ENCODE measurements at places on chromosomes 16 and 17.

- peak; percentile 97 for DNase-seq
These were observed 8.2 kb upstream of the COL1A1 start for GRCh38 chr17:50209472-50210239.

GRCh38 chr17:34487626-34488025 is 91.8 kb upstream of the TMEM132E start:
- DNase-seq = no peak

DNA sequence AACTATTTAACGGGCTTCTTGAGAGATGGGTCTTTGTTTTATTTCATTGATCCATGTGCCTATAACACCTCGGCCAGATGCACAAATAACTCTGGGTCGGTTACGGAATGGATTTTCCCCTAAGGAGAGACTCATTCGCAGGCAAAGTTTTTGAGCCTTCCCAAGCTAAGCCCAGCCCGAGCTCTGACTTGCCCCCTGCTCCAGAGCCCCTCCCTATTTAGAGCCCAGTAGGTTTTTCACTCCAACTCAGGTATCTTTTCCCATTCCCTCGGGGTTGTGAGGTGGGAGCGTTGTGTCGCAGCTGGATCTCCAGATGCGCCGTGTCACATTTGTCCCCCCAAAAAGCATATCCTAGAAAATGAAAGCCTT is 812 bp upstream of the MYOCD start:
- no peak for DNase-seq

- DNase-seq = no peak
These were observed 391.4 kb upstream of the MAF start for GRCh38 chr16:79991969-79992368.

- no peak for DNase-seq
These were observed 40.4 kb downstream of the AATF start for GRCh38 chr17:36989173-36989572.

GRCh38 chr17:76011951-76012350 is 11.3 kb downstream of the CDK3 start:
- DNase-seq = no peak

DNA sequence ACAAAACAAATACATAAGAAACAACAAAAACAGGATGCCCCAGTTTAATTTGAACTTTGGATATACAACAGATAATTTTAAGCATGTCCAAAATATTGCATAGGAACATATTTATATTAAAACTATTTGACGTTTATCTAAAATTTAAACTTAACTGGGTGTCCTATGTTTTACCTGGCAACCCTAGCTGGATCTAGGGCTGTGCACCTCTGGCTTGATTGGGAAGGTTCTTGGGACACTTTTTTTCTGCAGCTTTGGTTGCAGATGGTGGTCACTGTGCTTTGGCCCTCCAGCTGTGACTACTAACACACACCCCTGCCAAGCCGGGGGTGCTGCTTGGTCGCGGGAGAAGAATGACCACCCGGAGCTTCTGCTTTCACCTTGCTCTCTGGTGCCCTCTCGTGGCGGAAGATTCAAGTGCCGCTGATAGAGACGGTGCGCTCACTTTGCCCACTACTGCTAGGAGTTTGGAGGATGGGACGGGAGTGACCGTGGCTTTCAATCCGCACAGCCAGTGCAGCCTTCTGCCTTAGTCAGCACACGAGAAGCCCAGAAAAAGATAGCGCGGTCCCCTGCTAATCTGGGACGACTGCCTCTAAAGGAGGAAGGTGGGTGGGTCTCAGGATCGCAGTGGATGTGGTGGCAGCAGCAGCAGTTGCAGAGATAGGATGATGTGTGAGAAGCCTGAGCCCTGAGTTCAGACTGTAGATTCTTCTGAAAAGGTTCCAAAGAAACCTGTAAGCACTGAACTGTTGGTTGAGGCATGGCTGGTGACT is 6.7 kb downstream of the SPACA3 start:
- peak; percentile 85 for DNase-seq

DNA sequence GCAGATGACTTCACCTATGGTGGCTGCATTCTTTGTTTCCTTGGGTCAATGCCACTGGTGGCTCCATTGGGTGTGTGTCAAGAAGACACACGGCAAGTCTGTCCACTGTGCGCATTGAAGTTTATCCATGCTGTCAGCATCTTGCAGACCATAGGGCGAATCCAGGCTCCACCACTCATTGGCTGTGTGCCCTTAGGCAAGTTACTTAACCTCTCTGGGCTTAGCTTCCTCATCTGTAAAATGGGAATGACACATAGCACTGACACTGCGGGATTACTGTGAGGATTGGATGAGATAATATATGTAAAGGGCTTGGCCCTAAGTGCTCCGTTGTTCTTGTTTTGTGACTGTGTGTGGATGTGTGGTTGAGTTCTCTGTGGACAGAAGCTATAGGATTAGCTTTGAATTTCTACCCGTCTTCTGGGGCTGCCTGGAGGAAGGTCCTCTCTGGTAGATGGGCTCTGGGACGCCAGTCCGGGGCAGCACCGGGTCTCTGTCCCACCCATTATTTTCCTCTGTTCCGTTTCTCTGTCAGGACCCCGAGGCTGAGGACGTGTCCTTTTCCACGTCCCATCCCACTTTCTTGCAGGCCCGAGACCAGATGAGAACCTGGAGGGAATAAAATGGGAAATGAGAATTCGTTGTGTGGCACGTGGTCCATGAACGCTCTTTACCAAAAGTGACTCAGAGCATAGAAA is 178.4 kb downstream of the IRF8 start:
- DNase-seq = peak; percentile 47

GRCh38 chr16:1067629-1068028 is 4.9 kb upstream of the SSTR5 start:
- DNase-seq = no peak

- DNase-seq = no peak
These were observed 26.0 kb upstream of the NUDT16L1 start for GRCh38 chr16:4667203-4667963.

- no peak for DNase-seq
These were observed 38.7 kb downstream of the ABCC6 start for GRCh38 chr16:16184594-16184993.

GRCh38 chr16:57878586-57878985 is 76.3 kb upstream of the KIFC3 start:
- no peak for DNase-seq

DNA sequence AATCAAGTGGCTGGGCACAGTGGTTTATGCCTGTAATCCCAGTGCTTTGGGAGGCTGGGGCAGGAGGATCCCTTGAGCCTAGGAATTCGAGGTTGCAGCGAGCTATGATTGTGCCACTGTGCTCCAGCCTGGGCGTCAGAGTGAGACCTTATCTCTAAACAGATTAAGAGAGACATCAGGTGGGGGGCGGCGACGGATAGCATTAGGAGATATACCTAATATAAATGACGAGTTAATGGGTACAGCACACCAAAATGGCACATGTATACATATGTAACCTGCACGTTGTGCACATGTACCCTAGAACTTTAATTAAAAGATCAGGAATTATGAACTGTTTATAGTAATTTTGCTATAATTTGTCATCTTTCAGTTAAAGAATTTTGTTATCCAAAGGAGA is 10.3 kb downstream of the RAD51C start:
- DNase-seq = no peak

DNA sequence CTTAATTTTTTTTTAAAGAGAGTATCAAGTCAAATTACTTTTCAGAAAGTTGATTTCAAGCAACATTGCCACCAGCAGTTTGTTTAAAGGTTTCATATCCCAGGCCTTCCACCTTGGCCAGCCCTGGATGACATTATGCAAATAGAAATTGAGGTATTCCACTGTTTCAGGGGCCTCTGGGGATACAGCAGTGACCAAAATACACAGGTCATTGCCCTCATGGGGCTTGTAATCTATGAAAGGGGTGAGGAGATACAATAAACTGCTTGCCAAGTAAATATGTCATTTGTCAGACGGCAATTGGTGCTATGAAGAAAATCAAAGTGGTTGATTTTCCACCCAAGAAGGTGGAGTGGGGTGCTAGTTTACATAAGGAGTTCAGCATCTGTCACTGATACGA is 37.8 kb upstream of the TMC5 start:
- no peak for DNase-seq

DNA sequence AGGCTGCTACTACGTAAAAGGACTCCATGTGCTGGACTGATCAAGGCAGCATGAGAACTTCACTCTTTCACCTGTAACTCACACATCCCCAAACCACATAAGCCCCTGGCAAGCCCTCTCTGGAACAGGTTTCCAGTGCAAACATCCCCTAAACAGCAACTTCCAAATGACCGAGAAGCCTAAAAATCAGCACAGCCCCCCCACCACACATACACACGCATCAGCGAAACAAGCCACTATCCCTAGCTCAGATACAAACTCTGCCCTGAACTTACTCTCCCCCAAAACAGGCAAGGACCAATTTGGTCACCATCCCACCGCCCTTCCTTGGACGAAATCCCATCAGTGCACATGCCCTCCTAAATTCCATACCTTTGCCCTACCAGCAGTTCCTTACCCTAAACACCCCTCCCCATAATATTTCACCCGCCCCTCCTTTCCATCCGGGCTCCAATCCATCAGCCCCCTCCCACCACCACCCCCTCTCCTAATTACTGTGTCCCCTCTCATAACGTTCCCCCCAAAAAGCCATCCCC is 735 bp downstream of the LSM12 start:
- no peak for DNase-seq

DNA sequence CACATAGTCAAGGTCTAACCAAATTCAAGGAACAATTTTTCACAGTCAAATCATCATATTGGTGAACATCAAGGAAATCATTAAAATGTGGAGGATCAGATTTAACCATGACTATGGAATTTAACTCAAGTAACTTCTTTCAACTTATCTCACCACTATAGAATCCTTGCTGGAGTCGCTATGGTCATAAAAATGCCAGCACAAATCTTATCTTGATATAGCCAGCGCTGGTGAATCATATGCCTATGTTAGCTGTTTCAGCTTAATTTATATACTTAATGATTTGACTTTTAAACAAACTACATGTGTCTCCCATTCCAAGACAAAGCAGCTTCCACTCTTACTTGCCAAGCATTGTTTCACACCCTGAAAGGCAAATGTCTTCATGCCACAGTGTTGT is 416.4 kb downstream of the CDH11 start:
- no peak for DNase-seq

DNA sequence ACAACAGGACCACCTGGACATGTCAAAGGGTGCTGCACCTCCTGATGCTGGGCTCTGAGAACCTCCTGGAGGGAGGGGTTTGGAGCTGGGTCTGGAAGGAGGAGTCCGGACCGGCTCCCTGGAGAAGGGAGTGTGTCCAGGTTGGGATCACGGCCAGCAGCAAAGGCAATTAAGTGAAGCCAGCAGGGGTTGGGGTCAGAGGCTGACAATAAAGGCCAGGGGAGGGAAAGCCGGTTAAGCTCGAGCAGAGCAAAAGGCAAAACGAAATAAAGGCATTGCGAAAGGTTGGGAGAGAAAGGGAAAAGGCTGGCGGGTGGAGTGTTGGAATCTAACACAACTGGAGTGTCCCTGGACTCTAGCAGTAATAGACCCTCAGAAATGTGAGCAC is 992 bp upstream of the CACNG4 start:
- no peak for DNase-seq

GRCh38 chr17:58722696-58723095 is 30.3 kb downstream of the RAD51C start:
- no peak for DNase-seq

- no peak for DNase-seq
These were observed 23.5 kb upstream of the DNAJA2 start for GRCh38 chr16:46996952-46997458.

- no peak for DNase-seq
These were observed 1.1 kb upstream of the WBP2 start for GRCh38 chr17:75856062-75856756.

DNA sequence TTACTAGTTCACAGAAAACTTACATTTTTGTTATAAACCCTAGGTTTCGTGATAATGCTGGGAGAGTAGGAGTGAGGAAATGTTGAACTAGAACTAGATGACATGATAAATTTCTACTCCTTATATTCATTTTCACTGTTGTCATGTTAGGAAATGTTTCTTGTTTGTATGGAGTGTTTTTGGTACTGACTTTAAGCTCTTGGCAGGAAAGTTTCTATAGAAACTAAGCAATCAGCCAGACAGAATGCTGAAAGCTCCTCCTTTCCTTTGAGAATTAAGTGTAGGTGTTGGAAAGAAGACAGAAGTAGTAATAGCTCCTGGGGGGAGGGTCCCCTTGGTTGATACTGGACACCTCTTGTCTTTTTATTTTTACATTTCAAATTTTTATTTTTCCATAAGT is 309.8 kb downstream of the MAP2K4 start:
- no peak for DNase-seq

GRCh38 chr16:1375741-1376410 is 24.1 kb downstream of the GNPTG start:
- no peak for DNase-seq

GRCh38 chr16:3475604-3476375 is 19.5 kb downstream of the C16orf90 start:
- no peak for DNase-seq

GRCh38 chr16:51458356-51459140 is 307.5 kb upstream of the SALL1 start:
- DNase-seq = no peak

DNA sequence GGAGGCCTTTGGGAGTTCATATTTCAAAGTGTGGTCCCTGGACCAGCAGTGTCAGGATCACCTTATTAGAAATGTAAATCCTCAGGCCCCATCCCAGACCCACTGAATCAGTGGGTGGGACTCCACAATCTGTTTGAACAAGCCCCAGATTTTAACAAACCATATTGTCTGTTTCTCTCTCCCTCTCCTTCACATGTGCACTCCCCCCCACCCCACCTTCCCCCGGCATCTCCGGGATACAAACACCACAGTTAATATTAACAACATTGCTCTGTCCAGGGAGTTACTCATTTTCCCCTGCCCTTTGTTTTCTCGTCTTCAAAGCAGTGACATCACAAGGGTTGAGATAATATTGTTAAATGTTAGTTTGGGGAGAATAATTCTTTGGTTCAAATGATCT is 127.3 kb downstream of the KATNIP start:
- no peak for DNase-seq

DNA sequence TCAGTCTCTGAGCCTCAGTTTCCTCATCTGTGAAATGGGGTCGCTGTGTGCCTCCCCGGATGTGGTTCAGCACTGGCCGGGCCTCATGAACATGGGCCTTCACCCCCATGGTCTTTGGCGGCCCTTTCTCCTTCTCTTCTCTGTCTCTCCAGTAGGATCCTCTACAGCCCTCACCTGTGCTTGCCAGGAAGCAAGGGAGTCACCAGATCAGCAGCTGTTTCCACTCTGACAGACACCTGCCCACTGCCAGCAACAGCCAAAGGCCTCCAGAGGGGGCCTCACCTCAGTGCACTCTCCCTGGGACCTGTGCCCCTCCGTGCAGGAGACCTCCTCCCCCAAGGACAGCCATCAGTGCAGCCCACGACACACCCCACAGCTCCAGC is 89.4 kb downstream of the C16orf78 start:
- peak; percentile 32 for DNase-seq

- no peak for DNase-seq
These were observed 268.0 kb upstream of the IRX3 start for GRCh38 chr16:54554581-54554980.

- DNase-seq = no peak
These were observed 91.9 kb upstream of the CBX4 start for GRCh38 chr17:79930877-79931816.

DNA sequence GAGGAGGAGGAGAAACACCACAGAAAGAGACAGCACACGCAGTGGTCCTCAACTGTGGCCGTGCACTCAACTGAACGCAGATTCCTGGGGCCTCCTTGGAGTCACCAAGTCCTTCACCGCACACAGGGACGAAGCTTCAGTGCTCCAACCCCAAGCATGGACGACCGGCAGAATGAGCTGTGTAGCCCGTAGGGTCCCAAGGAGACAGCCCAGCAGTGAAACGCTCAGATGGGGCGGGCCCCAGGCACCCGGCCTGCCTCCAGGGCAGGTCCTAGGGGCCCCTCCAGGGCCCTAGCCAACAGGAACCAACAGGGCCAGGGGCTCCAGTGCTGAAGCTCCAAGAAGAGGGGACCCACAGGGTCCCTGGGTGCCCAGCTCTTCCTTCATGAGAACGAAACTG is 13.2 kb downstream of the RAB40B start:
- DNase-seq = no peak
